ENCODE measurements at places on chromosomes 3 and 15. TPM values are rescaled to one million over a fixed set of nuclear protein-coding genes. Genes with fewer than 3 reads are reported as not detected.

GRCh38 chr3:134896141-134896540 is 101.1 kb downstream of the EPHB1 start:
- no peak for DNase-seq

DNA sequence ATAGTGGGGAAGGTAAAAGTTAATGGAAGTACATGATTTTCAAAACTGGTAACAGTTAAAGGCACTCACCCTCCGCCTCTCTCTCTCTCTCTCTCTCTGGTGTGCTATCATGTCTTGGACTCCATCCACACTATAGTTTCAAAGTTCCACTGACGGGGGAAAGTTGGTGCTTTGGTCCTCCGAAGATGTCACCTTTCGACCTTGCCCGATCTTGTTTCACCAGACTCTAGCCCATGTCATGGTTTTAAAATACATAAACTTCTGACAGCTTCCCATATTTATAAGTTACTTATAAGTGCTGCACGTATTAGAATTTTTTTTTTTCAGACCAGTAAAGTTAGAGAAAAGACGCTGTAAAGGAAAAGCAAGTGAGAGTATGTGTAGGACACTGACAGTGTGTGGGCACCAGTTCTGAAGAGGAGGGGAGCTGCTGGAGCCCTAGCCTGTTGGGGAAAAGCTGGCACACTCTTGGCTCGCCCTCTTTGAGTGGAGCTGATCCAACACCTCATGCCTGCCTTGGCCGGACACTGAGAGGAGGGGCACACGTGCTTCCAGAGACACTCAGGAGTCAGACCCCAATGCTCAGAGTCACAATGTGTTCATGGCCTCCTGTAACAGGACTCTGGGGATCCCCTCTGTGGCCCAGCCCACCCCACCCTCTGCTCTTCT is 200.5 kb upstream of the TPM1 start:
- DNase-seq = no peak

- DNase-seq = no peak
These were observed 123.4 kb downstream of the EPHB1 start for GRCh38 chr3:134918441-134918840.

- no peak for DNase-seq
These were observed 30.2 kb downstream of the CHCHD6 start for GRCh38 chr3:126734106-126734723.

- no peak for DNase-seq
These were observed 41.2 kb upstream of the LINGO1 start for GRCh38 chr15:77673866-77674265.

GRCh38 chr3:131260525-131260924 is 121.0 kb upstream of the NUDT16 start:
- DNase-seq = no peak

- DNase-seq = no peak
These were observed 19.5 kb downstream of the ISG20 start for GRCh38 chr15:88658070-88658965.

DNA sequence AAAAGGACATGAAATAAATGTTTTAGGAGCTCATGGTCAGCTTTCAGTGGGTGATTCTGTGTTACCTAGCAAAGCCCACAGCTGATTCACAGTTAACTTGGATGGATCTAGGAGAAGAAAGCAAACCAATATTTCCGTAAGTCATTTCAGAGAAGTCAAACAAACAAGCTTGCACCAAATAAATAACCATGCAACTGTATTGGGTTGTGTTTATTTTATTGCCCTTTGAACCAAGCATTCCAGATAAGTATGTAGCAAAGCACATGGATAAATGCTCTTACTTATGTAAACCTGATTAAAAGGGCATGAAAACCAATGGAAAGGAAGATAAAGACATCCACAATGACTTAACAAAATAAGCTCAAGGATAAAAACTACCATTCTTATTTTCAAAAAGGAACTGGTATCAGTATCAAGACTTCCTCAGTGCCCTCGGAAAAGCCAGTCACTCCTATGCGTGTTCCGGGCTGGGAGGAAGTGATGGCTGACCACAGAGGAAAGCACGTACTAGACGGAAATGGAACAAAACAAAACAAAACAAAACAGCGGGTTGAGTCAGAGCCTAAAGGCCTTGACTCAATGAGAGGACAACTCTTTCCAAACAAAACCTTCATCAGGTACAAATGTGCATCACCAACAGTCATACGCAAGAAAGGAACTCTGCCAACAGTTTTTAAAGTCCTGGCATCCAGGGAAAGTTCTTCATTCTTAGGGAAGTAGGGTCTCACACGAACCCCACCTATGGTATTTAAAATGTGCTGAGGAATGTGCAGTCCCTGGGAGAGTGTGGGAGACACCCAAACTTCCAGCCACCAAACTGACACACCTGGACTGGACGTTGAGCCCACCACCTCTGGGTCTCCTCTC is 103.3 kb downstream of the SNRK start:
- peak; percentile 88 for DNase-seq

- DNase-seq = no peak
These were observed 174.6 kb downstream of the ANXA2 start for GRCh38 chr15:60223176-60223575.

GRCh38 chr3:23915537-23916108 is 1.2 kb downstream of the NKIRAS1 start:
- DNase-seq = no peak

DNA sequence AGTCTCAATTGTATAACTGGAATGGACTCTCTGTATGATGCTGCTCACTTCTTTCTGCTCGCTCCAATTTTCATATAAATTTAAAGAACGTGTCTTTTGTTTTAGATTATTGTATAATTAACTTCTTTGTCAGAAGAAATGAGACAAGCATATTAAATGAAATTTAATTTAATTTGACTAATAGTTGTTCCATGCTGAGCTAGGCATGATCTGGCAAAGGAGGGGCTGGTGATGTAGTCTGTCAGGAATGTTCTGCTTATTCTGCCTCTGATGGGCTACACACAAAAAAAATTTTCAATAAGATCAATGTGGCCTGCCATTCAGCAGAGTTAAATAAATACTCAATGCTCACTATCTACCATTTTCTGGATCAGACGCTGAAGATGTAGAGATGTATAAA is 208.4 kb upstream of the CD96 start:
- no peak for DNase-seq

GRCh38 chr15:94125156-94125555 is 106.2 kb upstream of the MCTP2 start:
- no peak for DNase-seq

GRCh38 chr3:178001670-178002101 is 534.5 kb upstream of the KCNMB2 start:
- no peak for DNase-seq

DNA sequence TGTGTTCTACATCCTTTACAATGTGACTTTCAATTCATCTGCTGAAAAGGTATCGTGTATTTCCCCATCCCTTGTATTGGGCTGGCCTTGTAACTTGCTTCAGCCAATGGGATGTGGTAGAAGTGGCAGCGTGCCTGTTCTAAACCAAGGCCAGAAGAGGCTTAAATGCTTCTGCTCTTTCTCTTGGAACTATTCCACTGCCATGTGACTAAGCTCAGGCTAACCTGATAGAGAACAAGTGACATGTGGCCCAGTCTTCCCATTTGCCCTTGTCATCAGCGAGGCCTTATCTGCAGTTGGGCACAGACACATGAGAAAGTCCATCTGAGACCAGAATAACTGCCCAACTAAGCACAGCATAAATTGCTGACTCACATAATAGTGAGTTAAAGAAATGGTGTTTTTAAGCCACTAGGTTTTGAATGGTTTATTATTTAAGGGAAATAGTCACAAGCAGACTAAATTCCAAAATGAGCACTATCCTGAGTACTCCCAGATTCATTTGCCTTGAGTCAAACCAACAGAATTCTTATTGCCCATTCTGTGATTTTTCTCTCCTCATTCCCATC is 230.2 kb downstream of the CPNE4 start:
- DNase-seq = no peak

DNA sequence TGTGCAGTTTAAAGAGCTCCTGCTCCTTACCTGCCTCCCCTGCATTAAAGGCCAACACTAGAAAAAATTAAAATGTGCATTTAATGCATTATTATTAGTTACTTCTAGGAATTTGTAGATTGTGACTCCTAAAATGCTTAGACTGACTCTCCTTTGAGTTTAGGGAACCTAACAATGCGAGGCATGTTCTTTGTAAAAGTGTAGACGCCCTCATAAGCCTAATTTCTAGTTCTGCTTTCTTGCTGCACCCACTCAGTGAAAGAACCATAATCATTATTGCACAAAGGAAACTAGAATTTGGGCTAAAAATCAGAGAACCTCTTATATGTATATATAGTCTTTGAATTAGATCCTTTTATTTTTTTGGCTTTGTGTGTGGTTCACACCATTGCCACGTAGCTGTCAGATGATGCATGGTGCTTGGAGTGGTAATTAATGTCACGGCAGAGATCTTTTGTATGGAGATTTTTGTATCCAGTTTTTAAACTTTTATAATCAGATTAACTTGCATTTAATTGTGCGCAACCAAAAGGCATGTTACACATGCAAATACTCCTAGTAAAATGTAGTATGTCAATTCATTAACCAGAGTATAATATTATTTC is 710 bp downstream of the ABHD10 start:
- no peak for DNase-seq

- DNase-seq = no peak
These were observed 164.3 kb downstream of the FNDC3B start for GRCh38 chr3:172203522-172204258.

DNA sequence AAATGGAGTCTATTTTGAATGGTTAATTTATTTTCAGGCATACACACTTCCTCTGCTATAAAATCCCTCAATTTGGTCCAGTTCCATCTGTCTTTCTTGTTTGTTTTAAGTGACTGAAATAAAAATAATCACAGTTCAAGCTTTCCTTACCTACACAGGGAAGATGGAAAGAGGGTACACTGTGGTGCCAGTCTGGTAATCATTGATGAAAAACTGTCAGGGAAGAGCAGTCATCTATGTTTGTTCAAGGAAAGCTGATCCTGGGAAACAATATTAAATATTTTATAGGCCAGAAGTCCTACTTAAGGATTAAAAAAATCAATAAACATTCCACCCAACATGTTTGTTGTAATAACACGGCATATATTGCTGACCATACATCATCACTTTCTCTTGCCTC is 115.2 kb upstream of the KCNMB2 start:
- no peak for DNase-seq

- DNase-seq = no peak
These were observed 436.5 kb upstream of the TBL1XR1 start for GRCh38 chr3:177633671-177634207.

DNA sequence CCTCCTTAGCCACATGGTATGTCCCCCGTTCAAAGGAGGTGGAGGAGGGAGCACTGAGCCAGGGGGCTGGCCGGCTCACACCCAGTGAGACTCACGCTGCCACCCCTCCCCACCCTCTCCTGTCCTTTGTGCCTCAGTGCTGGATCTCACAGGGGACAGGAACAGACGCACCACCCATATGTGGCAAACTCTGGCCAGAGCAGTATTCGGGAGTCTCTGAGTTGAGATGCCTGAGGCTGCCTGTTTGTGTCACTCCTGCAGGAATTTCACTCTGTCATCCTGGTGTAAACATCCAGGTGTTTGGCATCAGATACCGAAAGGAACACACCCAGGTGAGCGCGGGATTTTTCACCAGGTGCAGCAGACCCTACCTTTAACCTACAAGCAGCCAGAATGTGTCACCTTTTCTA is 25.7 kb downstream of the RGMA start:
- no peak for DNase-seq

- DNase-seq = no peak
These were observed 61.5 kb downstream of the LRRC49 start for GRCh38 chr15:70954171-70954570.

GRCh38 chr3:181302960-181303359 is 313.4 kb upstream of the DNAJC19 start:
- DNase-seq = no peak

DNA sequence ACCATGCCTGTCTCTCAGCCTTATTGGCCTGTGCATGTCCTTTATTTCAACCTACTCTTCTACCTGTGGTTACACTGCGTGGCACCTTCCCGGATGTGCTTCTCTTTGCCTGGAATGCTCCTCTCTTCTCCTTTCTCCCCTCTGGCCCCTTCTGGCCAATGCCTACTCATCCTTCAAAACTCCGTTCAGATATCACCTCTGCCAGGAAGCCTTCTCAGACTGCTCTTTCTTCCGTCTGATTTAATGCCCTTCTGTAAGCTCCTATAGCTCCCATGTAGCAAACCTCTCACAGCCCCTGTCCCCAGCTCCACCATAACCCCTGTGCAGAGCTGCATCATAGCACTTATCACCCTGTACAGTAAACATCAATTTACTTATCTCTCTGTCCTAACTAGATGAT is 13.2 kb downstream of the KLHL6 start:
- DNase-seq = no peak

GRCh38 chr3:150421799-150422548 is 13.9 kb downstream of the TSC22D2 start:
- DNase-seq = no peak

DNA sequence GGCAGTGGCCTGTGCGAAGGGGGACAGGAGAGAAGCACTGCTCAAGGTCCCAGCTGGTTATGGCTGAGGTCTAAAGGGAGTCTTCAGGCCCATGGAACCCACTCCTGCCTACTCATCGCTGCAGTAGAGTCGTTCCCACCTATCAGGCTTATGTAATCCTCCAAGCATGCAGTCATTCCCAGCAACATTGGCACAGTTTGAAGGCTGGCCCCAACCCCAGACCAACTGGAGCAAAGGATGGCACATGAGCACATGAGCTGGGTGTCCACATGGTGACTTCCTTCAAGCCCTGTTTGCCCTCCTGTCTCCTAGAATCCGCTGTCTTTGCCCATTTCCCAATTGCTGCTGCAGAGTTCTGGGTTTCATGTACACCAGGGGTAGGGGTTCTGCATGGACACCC is 60.5 kb upstream of the FGD5 start:
- no peak for DNase-seq

DNA sequence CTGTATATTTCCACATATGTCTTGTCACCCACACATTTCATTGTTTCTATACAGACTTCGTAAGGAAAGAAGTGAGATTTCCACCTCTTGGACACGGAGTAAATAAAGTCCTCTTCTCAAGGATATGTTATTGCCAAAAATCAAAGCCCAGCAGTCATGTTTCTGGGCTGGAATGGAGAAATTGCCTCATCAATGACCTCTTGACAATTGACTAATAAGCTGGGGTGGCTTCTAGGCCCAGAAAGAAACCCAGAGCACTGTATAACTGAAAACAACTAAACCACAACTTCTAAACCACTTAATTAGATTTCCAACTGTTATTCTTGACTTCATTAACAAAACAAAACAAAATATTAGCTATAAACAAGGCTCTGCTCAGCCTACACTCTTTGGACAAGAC is 56.4 kb upstream of the SLC24A5 start:
- DNase-seq = no peak

RPS17 gene
- total RNA-seq = 614 TPM

CAND2 gene
- 62.6 TPM for total RNA-seq

ARGFX gene
- not detected for total RNA-seq

C3orf62 gene
- 2.9 TPM for total RNA-seq

ROPN1B gene
- 1.7 TPM for total RNA-seq

REC114 gene
- not detected for total RNA-seq

GOLGA6A gene
- total RNA-seq = not detected

NDUFB5 gene
- 258 TPM for total RNA-seq

CCDC80 gene
- total RNA-seq = 122 TPM

HIGD2B gene
- total RNA-seq = not detected

U2SURP gene
- 40.6 TPM for total RNA-seq

RBP2 gene
- not detected for total RNA-seq

Measured in cardiac septum (tissue), 1 donor.